Tibial nerve (tissue), 4 donors: ENCODE measurements at places on chromosomes 3 and 15.
A peak's percentile ranks its signal among the peaks of the same experiment; 100 is the strongest.

GRCh38 chr15:25683911-25684310 lies 179.2 kb downstream of the ATP10A start:
- H3K36me3 ChIP-seq, result no peaks in the 10 kb centered on the region
- DNase-seq, result no peak
- H3K4me1 ChIP-seq, result peaks cover 7% of the 10 kb centered on the region
- no peak overlapping the region for H3K4me3 ChIP-seq
- H3K27me3 ChIP-seq, result no peaks in the 10 kb centered on the region

DNA sequence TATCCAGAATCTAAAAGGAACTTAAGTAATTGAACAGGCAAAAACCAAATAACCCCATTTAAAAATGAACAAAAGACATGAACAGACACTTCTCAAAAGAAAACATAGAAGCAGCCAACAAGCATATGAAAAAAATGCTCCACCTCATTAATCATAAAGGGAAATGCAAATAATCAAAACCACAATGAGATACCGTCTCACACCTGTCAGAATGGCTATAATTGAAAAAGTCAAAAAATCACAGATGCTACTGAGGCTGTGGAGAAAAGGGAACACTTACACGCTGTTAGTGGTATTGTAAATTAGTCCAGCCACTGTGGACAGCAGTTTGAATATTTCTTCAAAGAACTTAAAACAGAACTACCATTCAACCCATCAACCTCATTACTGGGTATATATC lies 220.7 kb downstream of the MEX3B start:
- no peak for DNase-seq
- H3K36me3 ChIP-seq, result no peaks in the 10 kb centered on the region
- no peaks in the 10 kb centered on the region for H3K27me3 ChIP-seq
- H3K4me3 ChIP-seq, result no peak overlapping the region
- no peaks in the 10 kb centered on the region for H3K4me1 ChIP-seq
- no peak overlapping the region for H3K27ac ChIP-seq

DNA sequence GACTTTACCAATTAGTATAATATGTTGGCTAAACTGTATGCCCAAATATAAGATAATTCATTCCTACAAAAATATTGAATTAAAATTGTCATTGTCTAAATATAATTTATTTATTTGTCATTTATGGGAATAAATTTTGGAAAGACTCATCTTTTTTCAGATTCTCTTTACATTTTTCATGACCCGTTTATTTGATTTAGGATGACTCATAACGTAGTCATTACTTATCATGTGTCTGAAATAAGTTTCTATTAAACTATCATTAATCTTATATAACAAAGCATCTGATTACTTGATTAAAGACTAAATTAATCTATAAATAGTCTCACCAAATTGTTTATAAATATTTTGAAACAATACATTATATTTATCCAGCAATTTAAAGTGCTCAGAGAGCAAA lies 516.6 kb downstream of the CADM2 start:
- no peak overlapping the region for H3K4me3 ChIP-seq
- H3K36me3 ChIP-seq, result no peaks in the 10 kb centered on the region
- peaks cover 12% of the 10 kb centered on the region for H3K4me1 ChIP-seq
- no peak for DNase-seq
- H3K27ac ChIP-seq, result no peak overlapping the region

DNA sequence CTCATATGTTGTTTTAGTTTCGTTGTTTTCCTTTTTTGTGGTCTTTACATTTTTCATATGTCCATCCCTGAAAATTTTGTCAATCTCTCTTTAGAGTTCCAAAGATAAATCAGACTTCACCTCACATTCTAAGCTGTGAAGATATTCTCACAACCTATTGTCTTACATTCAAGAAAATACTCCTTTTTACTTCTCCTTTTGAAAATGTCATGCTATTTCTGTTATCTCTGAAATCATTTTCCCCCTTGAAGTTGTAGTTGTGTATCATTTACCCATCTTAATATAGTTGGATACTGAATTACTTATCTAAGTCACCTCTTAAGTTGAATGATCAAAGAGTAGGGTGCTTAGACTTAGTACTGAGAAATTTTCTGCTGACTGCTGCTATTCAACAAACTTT lies 74.3 kb downstream of the DCUN1D1 start:
- H3K4me3 ChIP-seq, result no peak overlapping the region
- H3K36me3 ChIP-seq, result no peaks in the 10 kb centered on the region
- no peaks in the 10 kb centered on the region for H3K4me1 ChIP-seq
- no peak overlapping the region for H3K27ac ChIP-seq

GRCh38 chr15:74382004-74382816 lies 14.8 kb upstream of the CYP11A1 start:
- H3K4me1 ChIP-seq, result peaks cover 6% of the 10 kb centered on the region
- H3K36me3 ChIP-seq, result no peaks in the 10 kb centered on the region
- DNase-seq, result peak; percentile 75
- no peaks in the 10 kb centered on the region for H3K27me3 ChIP-seq
